Activated CD8-positive, alpha-beta memory T cell treated with anti-CD3 and anti-CD28 coated beads, Interleukin-2, amount 50 U/mL, for 48 hours (primary cell): ENCODE measurements at places on chromosomes 5 and 9.

DNA sequence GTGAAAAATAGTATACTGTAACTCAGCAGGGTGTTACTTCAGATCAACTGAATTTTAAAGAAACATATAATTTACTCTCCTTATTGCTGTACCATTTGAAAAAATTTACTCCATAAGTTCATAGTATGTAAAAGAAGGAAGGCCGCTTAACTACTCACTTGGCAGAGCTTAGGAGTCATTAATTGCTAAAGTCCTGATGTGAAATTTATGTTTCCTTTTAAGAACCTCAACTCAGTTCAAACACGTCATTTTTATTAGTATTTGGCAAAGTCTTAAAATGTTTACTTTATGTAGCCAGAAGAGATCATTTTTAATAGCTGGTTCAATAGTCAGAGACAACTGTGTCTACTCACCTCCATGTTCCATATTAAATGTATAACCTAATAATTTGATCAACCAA lies 268.6 kb downstream of the CDH10 start:
- no peak for DNase-seq

DNA sequence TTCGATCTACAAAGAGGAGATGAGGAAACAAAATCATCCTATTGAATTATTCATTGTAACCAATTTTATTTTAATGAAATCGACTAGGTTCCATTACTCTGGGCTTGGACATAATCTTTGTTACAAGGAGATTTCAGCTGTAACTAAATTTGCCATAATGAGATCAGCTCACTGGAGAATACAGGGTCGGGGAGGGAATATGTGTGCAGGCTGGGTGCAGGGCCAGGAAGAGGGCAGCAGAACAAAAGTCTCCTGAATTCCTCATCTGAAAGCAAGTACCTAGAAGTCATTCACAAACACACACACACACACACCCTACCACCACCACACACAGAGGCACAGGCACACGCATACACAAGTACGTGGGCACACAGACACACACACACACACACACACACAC lies 151.2 kb downstream of the PAPPA start:
- no peak for DNase-seq

DNA sequence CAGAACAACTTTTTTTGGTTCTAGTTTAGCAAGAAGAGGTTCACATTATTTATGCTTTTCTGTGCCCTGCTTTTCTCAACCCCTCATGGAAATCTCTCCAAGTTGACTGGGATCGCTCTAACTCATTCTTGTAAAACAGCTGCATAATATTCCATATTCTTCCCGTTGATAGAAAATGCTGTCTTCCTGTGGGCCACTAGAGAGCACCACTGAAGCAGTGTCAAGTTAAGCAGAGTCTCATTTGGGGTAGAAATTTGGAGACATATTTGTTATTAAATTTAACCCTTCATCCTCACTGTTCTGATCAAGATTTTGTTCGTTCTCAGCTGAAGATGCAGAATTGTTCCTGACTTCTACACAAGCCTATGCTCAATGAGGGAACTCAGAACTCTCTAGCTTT lies 140.1 kb downstream of the CEMIP2 start:
- no peak for DNase-seq

DNA sequence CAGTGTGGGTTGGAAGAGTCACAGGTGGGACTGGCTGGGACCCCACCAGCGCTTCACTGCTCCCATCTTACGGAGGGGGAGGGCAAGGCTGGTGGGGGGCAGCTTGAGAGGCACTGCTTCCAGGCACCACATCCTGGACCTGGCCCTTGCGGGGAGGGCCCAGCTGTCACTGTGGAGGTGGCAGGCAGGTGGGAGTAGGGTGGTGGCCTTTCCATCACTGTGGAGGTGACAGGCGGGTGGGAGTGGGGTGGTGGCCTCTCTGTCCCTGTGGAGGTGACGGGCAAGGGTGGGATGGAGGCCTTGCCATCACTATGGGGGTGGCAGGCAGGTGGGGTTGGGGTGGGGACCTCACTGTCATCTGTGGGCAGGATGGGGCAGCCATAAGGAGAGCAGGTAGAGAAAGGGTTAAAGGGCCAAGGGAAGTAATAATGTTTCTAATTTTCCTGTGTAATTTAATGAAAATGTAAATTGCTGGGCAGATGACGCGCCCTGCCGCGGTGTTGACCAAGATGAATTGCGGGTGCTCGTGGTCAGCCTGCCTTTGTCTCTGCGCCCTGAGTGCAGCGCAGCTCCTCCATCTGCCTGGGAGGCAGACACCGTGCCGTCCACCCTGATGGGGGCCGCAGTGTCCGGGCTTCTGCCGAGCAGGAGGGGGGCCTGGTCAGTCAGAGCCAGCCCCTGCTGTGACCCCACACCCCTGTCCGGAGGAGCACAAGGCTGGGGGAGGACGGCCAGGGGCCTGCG lies 20.8 kb downstream of the RXRA start:
- DNase-seq, result no peak

GRCh38 chr9:727767-728166 lies 113.7 kb upstream of the DMRT1 start:
- DNase-seq, result no peak

DNA sequence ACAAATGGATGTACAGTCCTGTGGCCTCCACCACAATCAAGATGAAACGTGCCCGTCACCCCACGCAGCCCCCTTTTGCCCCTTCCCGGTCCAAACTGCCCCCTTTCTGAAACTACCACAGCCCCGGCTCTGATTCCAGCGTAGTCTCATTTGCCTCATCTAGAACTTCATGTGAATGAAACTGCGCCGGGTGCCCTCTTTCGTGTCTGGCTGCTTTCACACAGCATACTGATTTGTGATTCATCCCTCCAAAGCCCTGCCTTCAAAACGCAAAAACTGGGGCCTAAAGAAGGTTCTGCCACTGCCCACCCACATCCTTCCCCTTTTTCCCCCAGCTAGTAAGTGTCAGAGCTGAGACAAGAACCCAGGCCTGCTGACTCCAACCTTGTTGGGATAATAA lies 31.5 kb upstream of the NCS1 start:
- DNase-seq, result peak; percentile 83

- DNase-seq, result no peak
Measured at GRCh38 chr9:33778700-33779351, 16.5 kb upstream of the PRSS3 start.
